Smooth muscle cell of the umbilical artery (primary cell): ENCODE measurements at places on chromosomes 4 and X. TPM values are rescaled to one million over a fixed set of nuclear protein-coding genes. Genes with fewer than 3 reads are reported as not detected.

The MAGEA8 gene
- total RNA-seq = not detected in 2 replicates

The ADH7 gene
- total RNA-seq = not detected in 2 replicates

The PAK3 gene
- total RNA-seq = 1.2 and 2.2 TPM in 2 replicates

The BMP3 gene
- 0.05 TPM in 1 of 2 replicates, not detected in the other for total RNA-seq

The RAB41 gene
- not detected in 2 replicates for total RNA-seq

The NLGN4X gene
- total RNA-seq = not detected in 2 replicates

The EDA2R gene
- 3.3 and 9.5 TPM in 2 replicates for total RNA-seq

The MBTPS2 gene
- total RNA-seq = 14.8 and 22.1 TPM in 2 replicates
